ENCODE measurements at places on chromosomes 3 and 15.

DNA sequence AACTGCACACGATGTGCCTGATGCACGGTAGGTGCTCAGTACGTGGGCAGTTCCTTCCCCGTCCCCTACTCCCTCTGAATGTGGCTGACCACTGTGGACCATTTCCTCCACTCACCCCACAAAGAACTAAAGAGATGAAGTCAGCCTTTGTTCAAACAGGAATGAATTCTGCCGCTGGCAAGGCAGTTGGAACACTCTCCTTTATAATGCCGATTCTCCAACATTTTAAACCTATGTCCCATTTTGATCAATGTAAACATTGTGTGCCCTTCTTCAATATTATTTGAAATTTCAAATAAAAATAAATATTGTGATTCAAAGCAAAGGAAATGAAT, 57.5 kb upstream of the MEF2A start:
- no peak for DNase-seq

DNA sequence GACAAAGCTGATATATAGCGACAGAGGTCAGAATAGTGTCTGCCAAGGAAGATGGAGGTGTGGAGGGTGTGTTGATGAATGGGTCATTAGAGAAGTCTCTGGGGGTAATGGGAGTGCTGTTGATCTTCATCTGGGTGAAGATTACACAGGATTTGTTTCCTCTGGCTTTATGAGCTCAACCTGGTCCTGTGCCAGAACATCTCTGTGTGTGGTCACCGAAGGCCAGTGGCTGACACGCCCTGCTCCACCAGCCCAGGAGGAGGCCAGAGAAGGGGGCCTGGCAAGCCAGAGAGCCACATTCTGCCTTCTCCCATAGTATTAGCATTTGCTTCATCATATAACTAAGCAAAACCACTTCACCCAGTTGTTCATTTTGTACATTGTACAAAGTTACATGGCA, 121.1 kb downstream of the ZNF621 start:
- no peak for DNase-seq

DNA sequence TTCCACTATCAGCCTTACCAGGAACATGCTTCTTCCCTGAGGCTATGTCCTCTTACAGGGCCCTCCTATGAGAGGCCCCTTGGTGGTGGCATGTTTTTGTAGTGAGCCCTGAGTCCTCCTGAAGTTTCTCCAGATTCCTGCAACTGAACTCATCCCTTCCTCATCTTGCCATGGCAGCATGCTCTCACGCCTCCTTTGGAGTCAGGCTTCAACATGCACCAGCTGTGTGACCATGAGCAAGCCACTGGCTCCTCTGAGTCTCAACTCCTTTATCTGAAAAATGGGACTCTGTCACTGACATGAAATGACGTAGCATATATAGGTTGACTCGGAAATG, 216.3 kb upstream of the TLE3 start:
- no peak for DNase-seq

DNA sequence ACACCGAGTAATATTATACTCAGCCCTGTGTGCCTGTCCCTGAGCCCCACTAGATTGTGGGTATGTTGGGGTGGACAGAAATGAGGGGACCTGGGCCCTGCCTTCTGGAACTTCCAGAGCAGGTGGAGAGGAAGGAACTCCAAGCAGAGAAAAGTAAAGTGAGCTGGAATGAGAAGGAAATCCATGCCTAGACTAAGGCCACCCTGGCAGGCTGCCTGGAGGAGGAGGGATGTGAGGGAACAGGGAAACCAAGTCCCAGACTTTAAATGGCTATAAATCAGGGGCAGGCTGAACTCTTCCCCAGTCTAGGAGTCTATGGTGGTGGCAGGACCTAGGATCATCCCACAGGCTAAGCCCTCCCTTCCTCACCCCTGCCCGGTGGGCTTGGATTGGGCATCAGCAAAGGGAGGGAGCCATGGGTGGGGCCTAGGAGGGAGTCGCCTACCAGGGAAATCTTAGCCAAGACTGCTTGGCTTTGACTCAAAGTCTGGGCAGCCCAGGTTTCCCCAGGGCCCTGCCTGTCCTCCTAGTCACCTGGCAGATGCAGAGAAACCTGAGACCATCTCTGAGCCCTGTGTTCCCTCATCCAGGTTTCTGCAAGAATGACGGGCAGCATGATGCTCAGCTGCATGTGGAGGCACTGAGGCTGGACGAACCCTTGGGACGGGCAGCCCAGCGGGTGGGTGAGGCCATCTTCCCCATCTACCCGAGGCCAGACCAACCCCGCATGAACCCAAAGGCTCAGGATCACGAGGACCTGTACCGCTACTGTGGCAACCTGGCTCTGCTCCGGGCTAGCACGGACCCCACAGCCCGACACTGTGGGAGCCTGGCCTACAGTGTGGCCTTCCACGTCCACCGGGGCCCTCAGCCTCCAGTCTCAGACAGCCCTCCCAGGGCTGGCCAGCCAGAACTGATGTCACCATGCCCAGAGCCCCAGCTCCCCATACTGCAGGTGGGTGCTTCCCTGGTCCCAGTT, 15.6 kb upstream of the STRA6 start:
- DNase-seq, result no peak

DNA sequence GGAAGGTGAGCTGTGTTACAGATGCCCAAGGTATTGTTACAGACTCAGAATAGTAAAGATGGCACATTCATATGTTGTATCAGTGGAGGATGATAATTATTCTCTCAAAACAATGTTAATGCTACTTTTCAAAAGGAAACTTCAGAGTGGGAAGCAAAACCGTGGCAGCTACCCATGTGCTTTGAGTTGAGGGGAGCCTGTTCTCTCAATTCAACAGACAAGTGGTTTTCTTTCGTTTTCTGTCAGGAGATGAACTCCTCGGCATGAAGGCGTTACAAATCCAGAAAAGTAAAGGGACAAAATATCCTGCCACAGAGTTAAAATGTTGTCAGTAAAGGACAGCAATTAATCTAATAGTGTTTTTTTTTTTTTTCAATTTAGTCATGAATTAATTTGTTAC, 629.4 kb upstream of the GBE1 start:
- DNase-seq, result no peak

GRCh38 chr3:46903341-46904302, 26.1 kb downstream of the PTH1R start:
- DNase-seq, result no peak

GRCh38 chr15:94674296-94674695, 442.9 kb downstream of the MCTP2 start:
- no peak for DNase-seq

DNA sequence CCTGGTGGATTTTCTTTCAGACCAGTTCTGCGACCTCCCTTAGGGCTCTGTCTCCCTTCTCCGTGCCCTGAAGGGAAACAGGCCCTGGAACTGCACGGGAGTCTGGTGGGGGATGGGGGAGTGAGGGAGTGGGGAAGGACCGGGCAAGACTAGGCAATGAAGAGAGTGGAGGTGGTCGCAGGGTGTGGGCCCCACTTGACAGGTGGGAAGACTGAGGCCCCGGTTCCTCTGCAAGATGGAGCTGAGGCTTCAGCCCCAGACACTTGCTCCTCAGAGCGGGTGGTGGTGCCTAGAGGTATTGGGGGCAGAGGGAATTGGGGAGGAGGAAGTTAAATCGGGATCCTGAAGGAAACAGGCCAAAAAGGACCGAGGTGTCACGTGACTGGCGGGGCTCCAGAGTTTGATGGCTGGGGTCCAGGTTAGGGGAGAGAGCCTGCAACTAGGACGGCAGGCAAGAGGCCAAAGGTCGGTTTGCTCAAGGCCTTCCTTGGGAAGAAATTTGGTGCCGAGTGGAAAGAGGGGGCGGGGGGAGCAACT, 597 bp upstream of the CAMK1 start:
- DNase-seq, result no peak

GRCh38 chr3:183437666-183438564, 9.5 kb upstream of the MCF2L2 start:
- DNase-seq, result no peak

- DNase-seq, result no peak
Observed at GRCh38 chr3:60167186-60167585, 1084.1 kb downstream of the FHIT start.

DNA sequence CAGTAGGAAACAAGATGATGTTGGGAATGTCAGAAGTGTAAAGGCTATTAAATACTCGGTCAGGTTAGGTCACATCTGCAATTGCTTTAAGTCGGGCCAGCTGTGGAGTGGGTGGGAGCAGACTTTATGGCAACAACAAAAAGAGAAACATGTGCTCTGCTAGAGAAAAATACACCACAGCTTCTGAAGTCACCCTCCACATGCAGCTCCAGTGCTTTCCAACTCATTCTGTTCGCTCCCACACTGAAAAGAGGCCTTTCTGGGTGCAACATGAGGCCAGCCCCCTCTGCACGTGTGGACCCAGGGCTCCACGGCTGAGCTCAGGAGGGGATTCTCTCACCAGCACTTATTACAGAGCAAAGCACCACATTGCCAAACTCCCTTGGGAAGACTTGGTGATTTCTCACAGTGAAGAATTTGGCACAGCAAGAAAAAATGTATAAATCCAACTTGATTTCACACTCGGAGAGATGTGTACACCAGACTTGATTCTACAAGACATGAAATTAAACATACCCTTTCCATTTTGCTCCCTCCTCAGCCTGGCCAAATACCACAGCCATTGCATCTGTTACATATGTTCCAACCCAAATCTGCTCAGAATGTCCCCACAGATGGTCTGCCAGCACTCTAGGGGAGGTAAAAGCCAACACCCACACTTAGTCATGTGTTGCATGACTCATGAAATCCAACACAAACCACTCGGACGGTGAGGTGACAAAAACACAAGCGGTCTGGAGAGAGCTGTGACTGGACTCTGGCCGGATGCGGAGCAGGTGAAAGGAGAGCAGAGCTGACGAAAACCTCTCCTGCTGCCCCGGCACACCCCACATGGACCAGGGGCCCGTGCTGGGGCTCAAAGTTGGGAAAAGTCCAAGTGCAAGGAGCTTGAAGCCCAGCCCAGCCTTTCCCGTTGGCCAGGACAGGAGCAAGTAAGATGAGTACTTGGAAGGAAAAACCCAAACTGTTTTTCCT, 74.6 kb downstream of the ITGB5 start:
- DNase-seq, result no peak

- no peak for DNase-seq
Observed at GRCh38 chr3:150755902-150756301, 7.1 kb downstream of the SIAH2 start.
